ENCODE measurements at places on chromosomes 5 and 9.

DNA sequence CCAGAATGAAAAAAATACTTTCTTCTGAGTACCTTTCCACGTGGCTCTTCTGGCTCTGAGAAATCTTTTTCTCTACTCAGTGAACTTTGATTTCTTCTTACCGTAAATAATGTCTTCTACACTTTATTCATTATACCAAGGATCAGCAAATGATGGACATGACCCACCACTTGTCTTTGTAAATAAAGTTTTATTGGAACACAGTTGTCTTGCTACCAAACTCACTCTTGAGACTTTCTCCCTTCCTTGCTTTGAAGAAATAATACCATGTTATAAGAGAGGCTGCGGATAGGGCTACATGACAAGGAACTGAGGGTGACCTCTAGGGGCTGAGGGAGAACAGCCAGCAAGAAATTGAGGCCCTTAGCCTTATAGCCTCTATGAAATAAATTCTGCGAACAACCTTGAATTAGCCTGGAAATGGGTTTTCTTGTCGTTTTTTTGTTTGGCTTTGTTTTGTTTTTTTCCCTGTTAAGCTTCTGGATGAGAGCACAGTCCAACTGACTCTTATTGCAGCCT, 212.5 kb downstream of the COMMD10 start:
- DNase-seq = no peak

DNA sequence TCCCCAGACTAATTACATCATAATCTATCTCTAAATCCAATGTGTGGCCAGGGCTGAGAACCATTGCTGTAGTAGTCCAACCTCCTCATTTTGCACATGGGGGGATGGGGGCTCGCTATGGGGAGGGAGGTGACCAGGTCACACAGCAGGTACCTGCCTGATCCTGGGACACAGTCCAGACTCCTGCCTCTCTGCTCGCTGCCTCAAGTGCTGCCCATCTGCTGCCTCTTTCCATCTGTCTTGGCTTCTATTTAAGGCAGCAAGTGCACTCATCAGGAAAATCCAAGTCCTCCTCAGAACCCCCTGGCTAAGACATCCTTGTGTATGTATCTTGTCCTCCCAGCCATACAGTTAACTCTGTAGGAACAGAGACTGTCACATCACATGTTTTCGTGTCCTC, 57.7 kb upstream of the FRRS1L start:
- no peak for DNase-seq

DNA sequence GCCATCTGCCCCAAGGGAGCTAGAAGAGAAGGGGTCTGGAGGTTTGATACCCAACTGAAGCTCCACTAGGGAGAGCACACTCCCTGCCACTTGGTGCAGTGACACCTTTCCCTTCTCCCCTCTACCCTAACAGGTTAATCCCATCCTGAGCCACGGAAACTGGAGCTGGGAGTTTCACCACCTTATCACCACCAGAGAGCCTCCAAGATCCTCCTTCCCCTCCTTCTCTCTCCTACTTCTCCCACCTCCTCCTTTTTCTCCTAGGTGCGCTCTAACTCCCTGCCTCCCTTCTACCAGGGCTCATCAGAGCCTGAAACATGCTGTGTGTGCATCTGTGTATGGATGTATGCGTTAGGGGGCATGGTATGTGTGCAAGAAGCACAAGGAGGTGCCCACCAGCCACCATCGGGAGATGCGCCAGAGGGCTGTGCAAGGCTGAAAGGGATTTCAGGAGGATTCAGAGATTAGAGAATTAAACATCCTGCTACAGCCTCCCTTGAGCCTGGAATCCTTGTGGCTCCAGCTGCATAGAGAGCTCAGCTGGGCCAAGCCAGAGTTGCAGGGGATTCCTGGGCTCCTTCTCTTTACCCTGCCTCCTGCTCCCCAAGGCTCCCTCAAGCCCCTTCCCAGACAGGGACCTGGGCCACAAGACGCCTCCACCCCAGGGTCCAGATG, 89.8 kb downstream of the PCDH1 start:
- DNase-seq = no peak

DNA sequence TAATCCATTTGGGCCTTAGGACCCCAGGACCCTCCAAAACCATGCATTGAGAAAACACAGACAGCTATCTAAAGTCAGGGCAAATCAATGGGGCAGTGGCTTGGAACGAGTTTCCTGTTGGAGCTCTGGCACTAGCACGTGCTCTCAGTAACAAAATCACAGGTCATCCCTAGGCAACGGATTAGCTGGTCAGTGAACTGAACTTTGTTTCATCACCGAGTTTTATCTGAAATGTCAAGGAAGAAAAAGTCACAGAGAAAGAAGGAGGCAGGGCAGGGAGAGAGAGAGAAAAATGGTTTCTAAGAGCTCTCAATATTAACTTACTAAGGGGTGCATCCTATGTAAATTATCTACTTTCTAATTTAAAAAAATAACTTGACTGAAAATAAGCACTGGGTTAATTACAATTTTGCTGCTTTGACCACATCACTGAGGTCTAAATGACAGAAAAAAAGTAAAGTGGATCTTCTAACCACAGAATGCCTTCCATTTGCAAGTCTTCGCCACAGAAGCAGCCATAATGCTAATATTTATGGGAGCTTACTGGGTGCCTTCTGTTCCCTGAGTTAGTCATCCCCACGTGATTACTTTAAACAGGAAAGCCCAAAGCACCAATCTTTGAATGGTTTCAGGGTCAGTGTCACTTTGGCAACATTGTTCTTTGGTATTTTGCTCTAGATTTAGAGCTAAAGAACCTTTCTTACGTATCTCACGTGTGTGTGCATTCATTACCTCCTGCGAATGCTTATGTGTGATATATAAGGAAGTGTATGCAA, 503.9 kb downstream of the RASEF start:
- DNase-seq = no peak

GRCh38 chr9:127557466-127557869, 54.6 kb upstream of the STXBP1 start:
- no peak for DNase-seq

DNA sequence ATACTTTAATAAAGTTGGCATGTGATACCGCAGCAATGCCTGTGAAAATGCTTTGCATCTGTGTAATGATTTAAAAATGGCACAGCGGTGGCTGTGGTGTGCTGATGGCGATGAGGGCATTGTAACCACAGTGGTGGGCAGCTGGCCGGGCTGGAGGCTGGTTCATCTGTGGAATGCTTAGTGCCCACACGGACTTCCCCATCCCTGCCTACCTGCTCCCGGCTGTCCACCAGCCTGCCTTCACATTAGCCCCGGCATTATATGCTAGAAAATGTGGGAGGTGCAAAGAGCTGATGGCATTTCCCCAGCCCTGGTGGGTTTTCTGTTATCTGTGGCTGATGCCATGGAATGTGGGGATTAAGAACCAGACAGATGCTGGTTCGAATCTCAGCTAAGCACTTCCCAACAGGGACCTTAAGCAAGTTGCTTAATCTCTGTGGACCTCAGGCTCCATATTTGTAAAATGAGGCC, 2.9 kb upstream of the NDST1 start:
- no peak for DNase-seq

Data from SK-N-DZ (cell line).